Activated CD8-positive, alpha-beta memory T cell treated with anti-CD3 and anti-CD28 coated beads for 4 hours (primary cell): ENCODE measurements at places on chromosomes 16 and 17.

DNA sequence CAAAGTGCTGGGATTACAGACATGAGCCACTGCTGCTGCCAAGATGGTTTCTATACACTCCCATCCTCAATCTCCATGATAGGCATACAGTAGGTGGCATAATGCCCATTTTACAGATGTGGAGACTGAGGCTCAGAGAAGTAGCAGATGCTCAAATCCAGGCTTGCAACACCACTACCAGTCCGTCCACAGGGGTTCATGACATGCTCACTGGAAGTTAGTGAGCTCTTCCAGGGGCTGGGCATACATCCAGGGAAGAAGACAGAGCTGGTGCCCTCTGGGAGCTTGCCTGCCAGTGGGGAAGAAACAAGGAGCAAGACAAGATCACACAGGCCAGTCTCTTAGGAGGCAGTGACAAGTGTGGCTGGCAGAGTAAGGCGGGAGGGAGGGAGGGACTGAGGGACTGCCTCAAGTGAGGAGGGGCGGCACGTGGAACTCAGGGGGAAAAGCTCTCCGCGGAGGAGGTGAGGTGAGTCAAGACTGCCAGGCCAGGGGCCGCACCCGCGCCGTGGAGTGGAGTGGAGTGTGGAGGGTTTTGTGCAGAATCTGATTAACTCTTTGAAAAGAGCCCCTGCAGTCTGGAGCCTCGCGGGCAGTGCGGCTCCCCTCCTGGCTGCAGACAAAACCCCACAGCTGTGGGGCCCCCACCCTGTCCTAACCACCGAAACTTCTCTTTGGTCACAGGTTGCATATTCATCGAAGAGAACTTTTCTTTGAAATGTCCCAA lies 27.9 kb downstream of the SREBF1 start:
- no peak for DNase-seq

DNA sequence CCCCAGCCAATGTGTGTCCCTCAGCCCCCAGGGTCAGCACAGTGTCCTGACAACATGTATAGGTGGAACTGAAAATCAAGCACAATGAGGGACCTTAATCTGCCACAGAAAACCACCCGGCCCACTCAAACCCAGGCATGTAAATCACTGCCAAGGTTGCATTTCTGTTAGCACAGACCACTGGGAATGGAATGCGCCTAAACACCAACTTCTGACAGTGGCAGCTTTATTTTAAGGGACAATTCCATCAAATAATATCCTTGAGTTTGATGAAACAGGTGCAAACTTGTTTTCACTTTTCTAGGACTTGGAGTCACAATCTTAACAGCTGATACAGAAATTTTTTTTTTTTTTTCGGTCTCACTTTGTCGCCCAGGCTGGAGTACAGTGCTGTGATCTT lies 37.3 kb upstream of the MRPS23 start:
- DNase-seq: no peak

DNA sequence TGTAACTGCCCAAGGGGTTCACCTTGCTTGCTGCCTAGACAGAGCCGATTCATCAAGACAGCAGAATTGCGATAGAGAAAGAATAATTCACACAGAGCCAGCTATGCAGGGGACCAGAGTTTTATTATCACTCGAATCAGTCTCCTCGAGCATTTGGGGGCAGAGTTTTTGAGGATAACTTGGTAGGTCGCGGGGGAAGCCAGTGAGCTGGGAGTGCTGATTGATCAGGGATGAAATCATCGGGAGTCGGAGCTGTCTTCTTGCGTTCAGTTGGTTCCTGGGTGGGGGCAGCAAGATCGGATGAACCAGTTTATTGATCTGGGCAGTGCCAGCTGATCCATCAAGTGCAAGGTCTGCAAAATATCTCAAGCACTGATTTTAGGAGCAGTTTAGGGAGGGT lies 9.1 kb downstream of the ITGAM start:
- DNase-seq: no peak

DNA sequence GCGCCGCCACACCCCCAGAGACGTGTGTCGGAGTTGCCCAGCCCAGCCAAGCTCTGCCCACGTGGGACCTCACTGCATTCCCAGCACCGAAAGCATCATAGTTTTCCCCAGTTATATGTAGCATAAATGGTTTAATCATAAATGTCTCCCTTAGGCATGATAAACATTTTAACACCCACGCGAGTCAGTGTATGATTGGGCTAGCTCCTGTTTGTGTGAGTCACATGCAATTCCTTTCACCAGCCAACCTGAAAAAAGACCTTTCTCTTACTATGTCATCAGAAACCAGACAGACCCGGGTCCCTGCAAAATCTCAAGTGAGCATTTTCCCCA lies 9.2 kb downstream of the TAF1C start:
- DNase-seq: no peak

- no peak for DNase-seq
These were observed 48.6 kb upstream of the PVALEF start for GRCh38 chr17:81116704-81117103.

- no peak for DNase-seq
These were observed 18.5 kb downstream of the RGS9 start for GRCh38 chr17:65155622-65156021.

DNA sequence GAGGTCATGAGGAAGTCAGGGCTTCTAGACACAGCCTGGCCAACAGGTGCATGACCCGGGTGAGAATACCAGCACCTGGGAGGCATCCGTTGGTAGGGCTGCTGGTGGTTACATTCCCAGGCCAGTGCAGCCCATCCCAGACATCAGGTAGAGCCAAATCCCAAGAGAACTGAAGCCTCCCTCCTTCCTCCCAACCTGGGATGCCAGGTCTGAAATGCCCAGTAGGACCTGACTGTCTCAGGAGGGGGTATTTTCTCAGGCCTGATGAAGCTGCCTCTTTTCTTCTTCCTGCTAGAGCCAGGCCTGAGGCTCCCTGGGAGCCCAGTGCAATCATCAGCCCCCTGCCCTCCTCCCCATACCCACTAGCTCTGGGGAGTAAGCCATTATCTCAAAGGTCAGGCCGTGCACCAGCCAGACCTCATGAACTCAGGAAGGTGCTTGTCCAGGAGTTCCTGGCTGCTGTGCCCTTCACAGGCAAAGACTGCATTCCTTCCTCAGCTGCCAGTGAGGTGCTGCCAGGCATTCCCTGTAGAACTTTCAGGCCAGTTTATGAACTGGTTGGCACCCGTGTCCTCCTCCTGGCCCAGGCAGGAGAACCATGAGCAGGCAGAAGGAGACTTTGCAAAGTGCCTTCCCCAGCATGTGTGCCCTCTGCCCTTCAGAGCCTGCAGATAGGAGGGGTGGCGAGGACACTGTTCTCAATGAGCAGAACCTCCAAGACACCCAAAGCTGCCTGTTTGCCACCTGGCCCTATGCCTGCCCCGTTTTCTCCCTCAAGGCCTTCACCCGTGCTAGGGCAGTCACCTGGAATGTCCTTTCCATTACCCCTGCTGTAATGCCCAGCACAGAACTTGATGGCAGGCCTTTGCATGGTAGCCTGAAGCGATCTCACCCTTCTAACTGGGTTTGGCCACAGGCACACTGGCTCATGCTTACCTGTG lies 7.6 kb downstream of the TBX2 start:
- no peak for DNase-seq

DNA sequence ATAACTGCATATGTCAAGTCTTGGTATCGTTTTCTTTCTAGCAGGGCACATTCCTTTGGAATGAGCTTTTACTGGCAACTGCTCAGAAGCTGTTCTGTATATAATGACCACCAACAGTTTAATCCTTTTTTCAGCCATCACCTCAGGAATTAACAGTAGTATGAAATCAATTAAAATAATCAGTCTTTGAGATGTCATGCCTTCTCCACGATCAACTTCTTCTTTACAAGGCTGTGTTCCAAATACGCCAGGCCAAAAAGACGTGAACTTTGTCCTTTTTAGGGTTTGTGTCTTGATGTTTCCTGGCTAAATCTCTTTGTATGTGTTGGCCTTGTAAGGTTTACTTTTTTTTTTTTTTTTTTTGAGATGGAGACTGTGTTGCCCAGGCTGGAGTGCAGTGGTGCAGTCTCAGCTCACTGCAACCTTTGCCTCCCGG lies 54.9 kb downstream of the ABCC1 start:
- DNase-seq: no peak

DNA sequence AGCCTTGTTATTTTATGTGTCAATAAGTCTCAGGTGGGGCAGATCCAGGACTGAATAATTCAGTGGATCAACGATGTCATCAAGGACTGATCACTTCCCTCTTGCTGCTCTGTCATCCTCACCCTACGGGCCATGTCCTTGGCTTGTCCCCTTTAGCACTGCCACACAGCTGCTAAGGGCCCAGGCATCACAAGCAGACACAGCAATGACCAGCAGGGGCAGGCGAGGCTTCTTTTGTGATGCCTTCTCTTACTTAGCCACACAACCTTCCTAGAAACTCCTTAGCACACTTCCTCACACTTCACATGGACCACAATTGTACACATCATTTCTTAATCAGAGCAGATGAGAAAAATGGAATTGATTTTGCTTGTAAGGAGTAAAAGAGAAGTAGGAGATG lies 356.3 kb upstream of the SOX9 start:
- no peak for DNase-seq

GRCh38 chr17:2500446-2500845 lies 11.2 kb downstream of the METTL16 start:
- no peak for DNase-seq

- DNase-seq: no peak
These were observed 2.1 kb upstream of the KANSL1 start for GRCh38 chr17:46195217-46195855.

- DNase-seq: peak; percentile 45
These were observed 38.1 kb downstream of the SOST start for GRCh38 chr17:43720311-43721060.

- DNase-seq: peak; percentile 47
These were observed 5.0 kb upstream of the TRAF4 start for GRCh38 chr17:28738680-28739384.

DNA sequence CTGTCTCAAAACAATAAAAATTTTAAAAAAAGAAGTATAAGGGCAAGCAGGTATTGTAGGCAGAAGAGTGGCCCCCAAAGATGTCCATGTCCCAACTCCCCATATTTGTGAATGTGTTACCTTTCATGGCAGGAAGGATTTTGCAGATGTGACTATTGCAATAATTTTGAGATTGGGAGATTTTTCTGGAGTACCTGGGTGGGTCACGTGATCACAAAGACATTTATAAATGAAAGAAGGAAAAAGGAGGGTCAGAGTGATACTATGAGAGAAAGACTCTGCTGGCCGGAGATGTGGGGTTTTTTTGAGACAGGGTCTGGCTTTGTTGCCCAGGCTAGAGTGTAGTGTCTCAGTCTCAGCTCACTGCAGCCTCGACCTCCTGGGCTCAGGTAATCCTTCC lies 27.4 kb upstream of the PAFAH1B1 start:
- DNase-seq: no peak

GRCh38 chr17:78917451-78918275 lies 7.5 kb downstream of the TIMP2 start:
- DNase-seq: no peak

- no peak for DNase-seq
These were observed 52.7 kb downstream of the TMEM235 start for GRCh38 chr17:78284146-78284545.

GRCh38 chr17:73387746-73388577 lies 76.2 kb upstream of the CDC42EP4 start:
- DNase-seq: no peak

- no peak for DNase-seq
These were observed 6.3 kb downstream of the CMTM4 start for GRCh38 chr16:66690106-66690847.

- DNase-seq: no peak
These were observed 66.4 kb downstream of the SRCIN1 start for GRCh38 chr17:38539386-38539785.

DNA sequence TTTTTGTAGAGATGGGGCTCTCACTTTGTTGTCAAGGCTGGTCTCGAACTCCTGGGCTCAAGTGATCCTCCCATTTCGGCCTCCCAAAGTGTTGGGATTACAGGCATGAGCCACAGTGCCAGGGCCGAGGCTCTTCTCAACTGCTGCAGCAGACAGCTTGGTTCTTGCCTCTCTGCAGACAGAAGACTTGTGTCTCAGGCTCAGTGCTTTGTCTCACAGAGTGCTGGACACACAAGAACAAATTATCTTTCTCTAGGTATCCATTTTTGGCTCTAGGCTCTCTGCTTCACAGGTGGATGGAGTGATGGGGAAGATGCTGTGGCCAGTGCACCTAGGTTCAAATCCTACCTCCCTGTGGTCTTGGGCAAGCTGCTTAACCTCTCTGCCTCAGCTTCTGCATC lies 80.8 kb upstream of the RNU2-1 start:
- no peak for DNase-seq

GRCh38 chr17:34726536-34727384 lies 147.4 kb downstream of the TMEM132E start:
- DNase-seq: no peak

- DNase-seq: no peak
These were observed 214.3 kb downstream of the ENGASE start for GRCh38 chr17:79288950-79289349.

- DNase-seq: no peak
These were observed 6.4 kb downstream of the PPY start for GRCh38 chr17:43935926-43936261.

DNA sequence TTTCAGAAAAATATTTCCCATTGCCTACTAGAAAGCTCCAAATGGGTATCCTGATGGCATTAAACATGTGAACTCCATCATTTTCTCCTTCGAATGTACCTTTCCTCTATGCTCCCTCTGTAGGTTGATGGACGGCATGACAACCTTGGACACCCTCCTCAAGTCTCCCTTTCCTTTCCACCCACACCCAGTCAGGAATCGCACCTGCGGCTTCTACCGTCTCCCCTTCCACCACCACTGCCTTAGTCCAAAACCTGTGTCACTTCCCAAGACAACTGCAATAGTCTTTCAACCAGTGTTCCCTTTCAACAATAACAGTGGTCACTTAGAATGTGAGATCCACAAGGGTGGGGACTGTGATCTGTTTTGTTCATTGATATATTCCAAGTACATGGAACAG lies 233.1 kb upstream of the AXIN2 start:
- no peak for DNase-seq

GRCh38 chr16:88759245-88759975 lies 25.6 kb downstream of the PIEZO1 start:
- no peak for DNase-seq

DNA sequence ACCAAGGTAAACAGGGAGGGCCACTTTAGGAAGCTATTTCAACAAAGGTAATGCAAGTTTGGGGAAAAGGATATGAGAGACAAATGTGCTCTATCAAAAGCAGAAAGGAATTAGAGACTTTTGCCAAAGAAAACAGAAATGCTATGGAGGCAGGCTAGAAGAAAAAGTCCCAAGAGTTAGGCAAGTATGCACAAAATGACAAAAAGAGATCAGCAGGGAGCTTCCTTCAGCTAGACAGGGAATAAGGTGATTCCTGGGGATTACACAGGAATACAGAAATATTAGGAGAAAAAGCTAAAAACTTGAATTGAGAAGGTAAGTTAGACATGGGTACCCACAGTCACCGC lies 2.4 kb downstream of the FXR2 start:
- DNase-seq: no peak

- DNase-seq: no peak
These were observed 41.9 kb upstream of the RHBDL3 start for GRCh38 chr17:32223703-32224102.

- no peak for DNase-seq
These were observed 14.3 kb downstream of the SNX29 start for GRCh38 chr16:11990702-11991390.

GRCh38 chr16:57115514-57116182 lies 23.3 kb downstream of the CPNE2 start:
- DNase-seq: no peak
